NCI-H1105 treated with DMSO at 0.1 percent for 48 hours (cell line): ENCODE measurements at places on chromosomes 5 and 9.

DNA sequence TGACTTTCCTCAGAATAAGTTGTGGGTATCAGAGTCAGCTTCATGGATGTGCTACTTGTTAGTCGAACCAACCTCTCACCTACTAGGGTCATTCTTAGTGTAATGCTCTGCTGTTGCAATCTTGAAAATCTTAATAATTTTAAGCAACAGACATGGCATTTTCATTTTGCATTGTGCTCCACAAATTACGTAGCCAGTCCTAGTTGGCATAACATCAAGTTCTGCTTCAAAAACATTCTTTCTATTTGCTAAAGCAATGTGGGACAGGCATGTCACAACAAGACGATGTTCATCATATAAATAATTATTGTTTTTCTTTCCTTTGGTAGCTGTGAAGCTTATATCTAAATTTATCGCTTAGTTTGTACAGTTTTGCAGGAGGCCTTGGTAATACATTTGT lies 39.3 kb upstream of the CDH12 start:
- peak; percentile 64 for DNase-seq

GRCh38 chr5:97004423-97005060 lies 68.7 kb downstream of the LNPEP start:
- no peak for DNase-seq

DNA sequence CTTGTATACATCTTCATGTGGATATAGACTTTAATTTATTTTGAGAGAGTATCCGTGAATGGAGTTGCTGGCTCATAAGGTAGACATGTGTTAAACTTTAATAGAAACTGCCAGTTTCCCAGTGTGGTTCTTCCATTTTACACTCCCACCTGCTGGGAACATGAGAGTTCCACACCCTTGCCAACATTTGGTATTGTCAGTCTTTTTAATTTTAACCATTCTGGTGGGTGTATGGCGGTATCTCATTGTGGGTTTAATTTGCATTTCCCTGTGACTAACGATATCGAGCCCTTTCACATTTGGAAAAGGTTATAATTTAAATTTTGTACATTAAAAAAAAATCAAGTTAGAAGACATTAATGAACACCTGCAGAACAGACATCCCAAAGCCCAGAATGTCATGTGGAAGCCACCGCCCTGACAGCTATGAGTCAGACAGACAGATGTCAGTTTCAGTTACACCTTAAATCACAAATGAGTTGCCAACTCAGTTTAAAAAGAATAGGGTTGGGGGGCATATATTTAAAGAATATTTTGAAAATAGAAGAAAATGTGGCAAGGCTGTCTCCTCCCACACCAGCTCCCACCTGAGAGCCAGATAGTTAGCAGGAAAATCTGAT lies 36.9 kb downstream of the ANKRD33B start:
- no peak for DNase-seq

DNA sequence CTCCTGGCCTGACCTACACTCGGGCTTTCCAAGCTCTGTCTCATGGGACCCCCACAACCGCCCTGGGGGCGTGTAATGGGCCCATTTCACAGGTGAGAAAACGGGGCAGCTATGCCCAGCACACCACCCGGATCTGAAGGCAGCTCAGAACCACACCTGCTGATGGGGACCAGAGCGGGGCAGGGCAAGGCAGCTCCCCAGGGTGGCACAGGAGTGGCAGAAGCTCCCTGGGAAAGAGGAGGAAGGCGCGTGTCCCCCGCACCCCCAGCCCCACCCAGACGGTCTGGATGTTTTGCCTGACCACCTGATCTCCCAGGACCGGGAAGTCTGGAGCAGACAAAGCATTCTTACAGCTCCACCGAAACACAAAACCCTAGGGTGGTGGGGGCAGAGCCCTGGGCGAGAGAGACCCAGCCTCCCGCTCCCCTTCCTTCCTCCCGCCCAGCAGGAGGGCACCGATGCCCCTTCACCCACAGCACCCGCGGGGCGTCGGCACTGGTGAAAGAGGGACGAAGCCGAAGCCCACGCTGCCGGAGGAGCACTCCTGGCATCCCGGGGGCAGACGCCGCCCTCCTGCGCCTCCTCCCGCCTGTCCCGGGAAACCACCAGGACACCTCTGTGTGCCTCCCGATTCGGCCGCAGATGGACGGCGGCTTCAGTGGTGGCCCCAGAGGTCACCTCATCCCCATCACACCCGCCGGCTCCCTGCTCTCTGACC lies 14.5 kb downstream of the NOTCH1 start:
- DNase-seq = no peak

GRCh38 chr5:143341807-143342570 lies 61.5 kb downstream of the NR3C1 start:
- no peak for DNase-seq

DNA sequence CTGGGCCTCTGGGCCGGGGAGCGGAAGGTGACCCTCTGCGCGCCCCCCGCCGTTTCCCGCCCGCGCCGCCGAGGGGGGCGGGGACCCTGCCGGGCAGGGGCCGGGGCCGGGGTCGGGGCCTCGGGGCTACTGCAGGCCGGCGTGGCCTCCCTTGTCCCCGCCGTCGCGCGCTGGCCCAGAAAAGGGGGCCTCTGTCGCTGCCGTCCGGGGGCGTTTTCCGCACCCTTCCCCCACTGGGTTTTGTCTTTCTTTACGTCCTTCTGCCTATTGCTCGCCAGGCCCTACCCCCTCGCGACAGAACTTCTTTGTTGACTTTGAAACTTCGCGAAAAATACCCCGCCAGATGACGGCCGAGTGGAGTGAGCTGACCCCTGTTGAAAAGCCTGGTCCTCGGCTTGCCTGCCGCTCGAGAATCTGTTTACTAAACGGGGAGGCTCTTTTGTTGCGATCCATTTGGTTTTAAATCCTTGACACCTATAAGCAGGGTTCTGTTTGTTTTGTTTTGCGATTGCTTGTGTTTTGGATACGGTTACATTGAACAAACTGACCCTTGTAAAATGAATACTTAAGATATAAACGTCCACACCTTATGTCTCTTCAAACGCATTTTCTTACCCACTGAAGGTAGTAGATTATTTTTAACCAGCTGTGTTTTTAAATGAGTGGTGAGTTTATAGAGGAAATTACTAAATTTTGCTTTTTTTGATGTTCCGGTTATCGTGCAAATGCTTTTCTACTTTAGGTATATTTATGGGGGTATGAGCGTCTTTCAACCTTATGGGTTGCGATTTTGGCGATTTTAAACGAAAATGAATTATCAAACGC lies 765 bp downstream of the MARCHF6 start:
- peak; percentile 50 for DNase-seq

GRCh38 chr5:83377131-83377865 lies 94.2 kb upstream of the VCAN start:
- no peak for DNase-seq

- no peak for DNase-seq
Measured at GRCh38 chr9:125391704-125392103, 130.1 kb downstream of the GAPVD1 start.

- peak; percentile 42 for DNase-seq
Measured at GRCh38 chr9:90169490-90169889, 473.1 kb downstream of the DIRAS2 start.

- peak; percentile 10 for DNase-seq
Measured at GRCh38 chr9:33452828-33453271, 5.5 kb upstream of the AQP3 start.

DNA sequence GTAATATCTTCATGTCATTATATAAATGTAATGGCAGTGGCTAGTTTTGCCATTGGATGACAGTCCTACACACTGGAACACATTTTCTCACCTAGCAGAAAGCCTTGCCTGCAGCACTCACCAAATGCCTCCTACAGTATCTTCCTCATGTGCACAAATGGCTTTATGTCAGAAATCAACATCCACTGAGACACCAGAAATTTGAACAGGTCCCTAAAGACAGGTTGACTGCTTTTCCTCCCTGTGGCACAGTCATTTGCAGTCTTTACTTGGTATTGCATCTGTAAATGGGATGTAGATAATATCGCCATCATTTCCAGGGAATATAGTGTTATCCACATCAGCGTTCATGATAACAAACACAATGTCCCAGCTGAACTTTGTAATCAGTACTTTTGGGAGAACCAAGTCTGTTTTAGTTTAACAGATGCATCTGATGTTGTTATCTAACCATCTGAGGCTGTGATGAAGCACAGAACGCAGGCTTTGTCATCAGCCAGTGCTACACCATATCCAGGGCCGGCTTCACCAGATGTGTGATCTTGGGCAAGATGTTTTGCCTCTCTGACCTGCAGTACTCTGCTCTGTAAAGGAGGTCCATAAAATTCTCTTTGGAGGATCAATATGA lies 83.9 kb upstream of the TAS2R1 start:
- DNase-seq = no peak

GRCh38 chr9:120710110-120710981 lies 3.9 kb downstream of the MEGF9 start:
- DNase-seq = no peak

- DNase-seq = no peak
Measured at GRCh38 chr9:106890608-106891007, 27.6 kb downstream of the ZNF462 start.

- no peak for DNase-seq
Measured at GRCh38 chr9:5518937-5519319, 8.6 kb downstream of the PDCD1LG2 start.

DNA sequence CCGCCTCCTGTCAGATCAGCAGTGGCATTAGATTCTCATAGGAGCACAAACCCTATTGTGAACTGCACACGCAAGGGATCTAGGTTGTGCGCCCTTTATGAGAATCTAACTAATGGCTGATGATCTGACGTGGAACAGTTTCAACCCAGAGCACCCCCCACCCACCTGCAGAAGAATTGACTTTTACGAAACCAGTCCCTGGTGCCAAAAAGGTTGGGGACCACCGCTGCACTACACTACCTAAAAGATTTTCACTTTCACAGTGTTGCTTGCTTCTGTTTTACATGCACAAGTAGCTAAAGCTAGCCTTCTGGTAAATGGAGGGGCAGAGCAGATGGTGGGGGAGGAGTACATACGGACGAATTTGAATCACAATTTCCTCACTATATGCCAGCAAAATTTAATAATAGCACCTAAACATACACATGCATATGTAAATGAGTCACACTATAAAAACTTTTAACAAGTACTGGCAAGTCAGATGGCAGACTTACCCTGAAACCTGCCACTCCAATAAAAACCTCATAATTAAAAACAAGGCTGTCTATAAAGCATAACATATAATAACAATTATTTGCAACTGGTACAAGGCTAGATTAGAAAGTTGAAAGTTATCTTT lies 24.0 kb upstream of the CDKN2B start:
- DNase-seq = no peak

DNA sequence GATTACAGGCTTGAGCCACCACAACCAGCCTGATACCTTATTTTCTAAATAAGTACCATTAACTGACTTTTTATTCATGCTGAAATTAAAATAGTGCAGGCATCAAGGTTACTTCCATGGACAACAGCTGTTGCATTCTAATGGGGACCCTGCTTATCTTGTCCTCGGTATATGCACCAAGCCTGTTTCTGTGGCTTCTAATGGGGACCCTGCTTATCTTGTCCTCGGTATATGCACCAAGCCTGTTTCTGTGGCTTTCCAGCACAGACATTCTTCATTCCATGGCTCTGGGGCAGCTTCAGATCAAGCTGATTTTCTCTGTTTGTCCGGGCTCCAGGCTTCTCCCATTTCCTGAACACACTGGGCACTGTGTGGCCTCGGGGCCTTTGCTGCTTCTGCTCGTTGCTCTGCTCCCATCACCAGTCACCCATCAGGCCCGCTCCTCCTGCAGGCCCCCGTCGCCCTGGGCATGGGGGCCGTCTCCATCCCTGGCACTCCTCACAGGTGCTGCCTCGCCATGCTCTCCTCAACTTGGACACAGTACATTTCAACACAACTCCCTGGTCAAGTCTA lies 30.7 kb downstream of the ZNF354A start:
- no peak for DNase-seq
